ENCODE measurements at places on chromosomes 5 and 9. TPM values are rescaled to one million over a fixed set of nuclear protein-coding genes. Genes with fewer than 3 reads are reported as not detected.

The SCGB3A2 gene
- total RNA-seq = not detected

The PCDHB2 gene
- total RNA-seq = 0.13 TPM

The MYMK gene
- not detected for total RNA-seq

DNA sequence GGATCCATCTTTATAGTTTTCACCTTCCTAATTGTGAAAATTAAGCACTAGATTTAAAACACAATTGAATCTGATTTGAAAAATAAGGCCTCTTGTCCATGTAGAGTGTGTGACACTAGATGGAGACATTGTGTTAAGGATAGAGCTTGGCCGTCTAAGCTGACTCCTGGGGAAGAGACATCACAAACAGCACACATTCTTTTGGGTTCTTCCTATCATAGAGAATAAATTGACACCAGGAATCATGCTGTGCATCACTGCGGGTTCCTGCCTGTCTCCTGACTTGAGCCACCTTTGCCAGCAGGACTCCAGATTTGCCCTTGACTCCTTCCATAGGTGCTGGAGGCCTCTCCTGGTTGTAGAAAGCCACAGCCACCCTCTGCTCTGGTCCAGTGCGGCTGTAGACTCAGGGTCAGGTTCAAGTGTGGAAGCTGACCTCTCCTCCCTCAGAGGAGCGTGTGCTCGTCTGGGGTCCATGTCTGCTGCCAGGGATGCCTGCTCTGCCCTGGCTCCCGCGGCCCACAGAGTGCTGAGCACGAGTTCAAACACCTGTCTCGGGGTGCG is 11.2 kb downstream of the ROPN1L start:
- DNase-seq = peak; percentile 76

DNA sequence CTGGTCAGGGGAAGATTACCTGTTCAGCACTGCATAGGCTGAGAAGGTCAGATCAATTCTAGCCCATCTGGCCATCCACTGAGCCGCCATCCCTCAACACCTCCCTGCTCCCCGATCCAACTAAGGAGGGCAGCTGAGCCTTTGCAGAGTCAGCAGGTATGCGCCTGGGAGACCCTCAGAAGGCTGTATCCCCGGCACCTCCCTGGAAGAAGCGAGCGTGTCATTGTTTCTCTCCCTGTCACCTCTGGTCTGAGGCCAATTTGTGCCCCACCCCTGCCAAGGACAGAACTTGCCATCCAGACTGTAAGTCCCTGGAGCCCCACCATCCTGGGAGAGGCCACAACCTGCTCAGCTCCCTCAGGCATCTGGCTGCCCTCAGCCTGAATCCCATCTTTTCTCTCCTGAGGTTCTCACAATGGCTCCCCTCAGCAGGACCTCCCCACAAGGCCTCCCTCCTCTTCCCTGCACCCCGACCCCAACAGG is 2.6 kb downstream of the CLTB start:
- no peak for DNase-seq

- DNase-seq = no peak
Measured at GRCh38 chr5:59300930-59301329, 592.6 kb downstream of the PDE4D start.

DNA sequence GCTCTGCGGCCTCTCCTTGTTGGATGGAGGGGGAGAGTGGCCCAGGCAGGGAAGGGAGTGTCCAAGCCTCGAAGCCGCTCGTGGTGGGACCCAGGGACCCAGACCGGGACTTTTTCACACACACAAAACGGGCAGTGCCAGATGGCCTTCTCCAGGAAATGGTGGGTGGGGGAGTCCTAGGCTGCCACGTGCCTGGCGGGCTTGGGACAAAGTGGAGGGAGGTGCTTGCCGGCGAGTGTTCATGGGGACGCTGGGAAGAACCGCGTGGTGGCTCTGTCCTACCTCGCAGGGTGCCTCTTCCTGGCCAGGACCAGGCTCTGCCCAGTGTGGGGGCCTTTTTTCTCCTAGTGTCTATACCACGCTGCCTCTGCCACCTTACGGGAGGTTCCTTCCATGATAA is 155.0 kb upstream of the COL5A1 start:
- DNase-seq = no peak

Data from HT-29 (cell line).